ENCODE measurements at places on chromosomes 2 and 18.

DNA sequence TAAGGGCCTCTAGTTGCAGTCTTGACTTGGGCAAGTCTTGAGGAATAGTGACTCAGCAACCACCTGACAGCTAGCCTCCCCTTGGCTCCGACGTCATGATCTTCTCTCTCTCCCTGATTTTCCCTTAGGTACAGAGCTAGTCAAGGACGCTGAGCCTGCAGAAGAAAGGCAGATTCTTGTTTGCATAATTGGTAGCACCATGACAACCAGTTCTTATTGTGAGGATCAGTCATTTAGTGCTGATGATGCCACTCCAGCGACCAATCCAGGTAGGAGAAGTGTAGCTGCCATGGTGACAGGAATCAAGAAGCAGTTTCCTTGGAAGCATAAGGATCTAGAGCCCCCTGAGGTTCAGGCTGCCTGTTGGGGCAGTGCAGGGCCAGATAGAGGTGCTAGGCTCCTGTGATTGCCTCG is 2.8 kb upstream of the RESP18 start:
- peak; percentile 45 for DNase-seq

DNA sequence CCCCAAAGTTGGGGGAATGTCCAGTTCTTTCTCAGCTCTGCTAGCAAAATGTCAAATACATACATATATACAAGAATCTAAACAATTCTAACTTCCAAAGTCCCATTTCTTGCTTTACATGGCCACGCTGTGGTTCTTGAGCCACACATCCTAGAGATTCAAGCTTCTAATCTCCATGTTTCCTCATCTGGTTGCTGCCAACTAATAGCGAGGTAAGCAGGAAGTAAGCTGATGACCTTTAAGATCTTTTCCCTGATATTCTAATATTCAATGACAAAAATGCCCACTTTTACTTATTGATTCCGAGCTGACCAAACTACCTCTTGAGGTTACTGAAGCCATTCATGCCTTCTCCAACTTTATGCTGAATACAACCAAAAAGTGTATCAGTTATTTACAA is 3.3 kb downstream of the VPS54 start:
- DNase-seq: no peak

DNA sequence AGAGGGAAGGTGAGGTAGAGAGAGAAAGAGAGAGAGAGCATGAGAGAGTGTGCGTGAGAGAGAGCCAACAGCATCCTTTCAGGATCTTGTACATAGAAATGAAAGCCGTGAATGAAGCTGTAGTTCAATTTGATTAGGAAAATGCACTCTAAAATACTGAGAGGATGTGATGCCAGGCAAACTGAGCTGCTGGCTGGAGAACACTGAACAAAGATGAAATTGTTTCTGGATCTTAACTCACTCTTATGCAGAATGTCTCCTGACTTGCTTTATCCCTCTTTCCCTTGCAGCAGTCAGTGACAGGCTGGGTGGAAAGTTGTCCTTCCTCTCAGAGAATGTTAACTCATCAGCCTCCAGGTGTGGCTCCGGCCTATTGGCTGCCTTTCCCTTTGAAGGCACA is 10.7 kb downstream of the LYPD1 start:
- no peak for DNase-seq

DNA sequence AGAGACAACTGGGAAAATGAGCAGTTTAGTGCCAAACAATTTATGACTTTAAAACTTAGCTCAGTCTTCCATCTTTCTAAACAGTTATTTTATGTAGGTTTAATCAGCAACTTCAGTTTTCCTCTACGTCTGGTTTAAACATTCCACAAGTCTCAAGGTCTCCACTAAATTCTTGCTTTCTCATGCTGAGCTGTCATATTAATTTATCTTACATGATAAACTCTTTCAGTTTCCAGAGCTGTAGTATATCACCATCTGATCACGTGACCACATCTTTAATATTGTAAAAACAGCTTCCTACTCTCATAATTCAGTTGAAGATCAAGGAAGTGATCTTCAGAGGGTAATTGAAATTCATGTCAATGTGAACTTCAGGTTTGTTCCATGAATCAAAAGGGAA is 158.6 kb downstream of the ZNF804A start:
- no peak for DNase-seq

DNA sequence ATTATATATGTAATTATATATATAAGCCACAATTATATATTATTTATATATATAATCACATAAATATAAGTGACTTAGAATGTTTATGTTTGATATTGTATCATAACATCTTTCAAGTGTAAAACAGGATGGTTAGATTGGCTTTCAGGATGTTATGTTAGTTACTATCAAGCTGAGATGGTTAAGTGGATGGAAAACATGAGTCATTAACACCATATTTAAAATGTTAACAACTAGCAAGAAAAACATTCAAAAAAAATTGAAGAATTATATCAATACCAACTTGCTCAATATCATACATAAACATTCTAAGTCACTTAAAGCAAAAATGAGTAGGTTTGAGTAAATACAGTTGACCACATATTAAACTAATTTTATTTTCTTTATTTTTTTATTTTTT is 21.8 kb upstream of the RAB27B start:
- no peak for DNase-seq

DNA sequence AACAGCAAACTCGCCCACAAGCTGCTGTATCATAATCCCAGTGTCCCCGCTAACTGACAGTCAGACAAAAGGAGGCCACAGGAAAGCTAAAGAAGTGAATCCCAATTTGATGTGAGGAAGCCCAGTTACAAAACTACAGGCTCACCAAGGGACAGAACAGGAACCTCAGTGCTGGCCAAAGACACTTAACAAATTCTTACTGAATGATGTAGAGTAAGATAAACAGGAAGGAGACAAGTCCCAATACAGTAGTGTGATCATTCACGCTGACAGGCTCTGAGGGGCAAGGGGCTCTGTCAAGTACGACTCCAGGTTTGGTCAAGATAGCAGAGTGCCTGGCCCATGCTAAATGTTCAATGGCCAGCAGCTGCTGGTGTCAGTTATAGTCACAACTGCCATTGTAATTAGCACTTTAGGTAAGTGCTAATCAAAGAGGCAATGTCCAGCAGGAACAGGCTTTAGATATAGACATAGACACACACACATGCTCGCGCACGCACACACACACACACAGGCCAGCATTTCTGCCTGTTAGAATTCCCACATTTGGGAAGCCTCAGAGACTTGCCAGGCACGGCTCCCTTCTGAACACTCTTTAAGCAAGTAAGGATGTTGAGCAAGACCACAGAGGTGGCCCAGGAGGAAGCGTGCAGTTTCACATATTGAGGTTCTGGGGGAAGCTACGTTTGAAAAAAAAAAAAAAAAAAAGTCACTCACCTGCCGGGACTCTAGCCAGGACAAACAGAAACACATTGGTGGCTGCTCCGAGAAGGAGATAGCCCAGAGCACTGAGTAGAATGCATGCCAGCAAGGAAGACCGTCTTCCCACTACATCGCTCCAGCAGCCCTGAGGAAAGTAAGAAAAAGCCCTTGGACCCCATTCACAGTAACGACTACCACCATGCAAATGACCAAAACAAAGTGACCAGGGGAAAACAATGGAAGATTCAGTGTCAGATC is 35.4 kb upstream of the TMEM182 start:
- DNase-seq: no peak

DNA sequence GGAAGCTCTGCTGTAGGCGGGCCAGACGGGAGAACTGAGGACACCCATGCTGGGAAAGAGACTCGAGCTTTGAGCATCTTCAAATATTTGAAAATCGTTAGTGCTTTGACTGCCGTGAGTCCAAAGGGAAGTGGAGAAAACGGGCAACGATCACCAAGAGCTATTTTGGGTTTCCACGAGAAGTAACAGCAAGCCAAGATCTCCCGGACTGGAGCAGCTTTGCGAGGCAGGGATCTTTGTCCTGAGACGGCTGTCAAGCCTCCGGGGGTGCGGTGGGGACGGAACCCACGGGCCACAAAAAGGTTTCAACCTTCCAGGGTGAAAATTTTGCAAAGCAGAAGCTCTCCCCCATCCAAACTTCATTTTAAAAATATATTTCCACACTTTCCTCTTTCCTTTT is 195.8 kb downstream of the NDUFA10 start:
- DNase-seq: no peak

Measured in GM23338 (cell line).